ENCODE measurements at places on chromosomes 1 and 21.

- DNase-seq = no peak
Observed at GRCh38 chr1:61143821-61144424, 61.6 kb downstream of the NFIA start.

DNA sequence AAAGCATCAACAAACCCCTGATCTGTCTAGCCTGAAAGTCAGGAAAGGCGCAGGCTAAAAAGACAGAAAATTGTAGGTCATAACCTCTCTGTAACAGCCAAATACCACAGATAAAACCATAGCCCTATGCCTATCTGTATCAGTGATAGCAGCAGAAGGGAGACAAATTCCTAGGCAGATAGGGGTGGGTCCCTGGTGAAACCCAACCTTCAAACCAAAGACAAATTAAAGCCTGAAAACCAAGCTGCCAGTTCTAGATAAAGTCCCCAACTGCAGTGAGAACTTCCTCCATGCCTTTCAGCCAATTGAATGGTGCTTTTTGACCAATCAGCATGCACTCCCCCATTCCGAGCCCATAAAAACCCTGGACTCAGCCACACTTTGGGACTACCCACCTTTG lies 115.3 kb downstream of the NTPCR start:
- DNase-seq = no peak

DNA sequence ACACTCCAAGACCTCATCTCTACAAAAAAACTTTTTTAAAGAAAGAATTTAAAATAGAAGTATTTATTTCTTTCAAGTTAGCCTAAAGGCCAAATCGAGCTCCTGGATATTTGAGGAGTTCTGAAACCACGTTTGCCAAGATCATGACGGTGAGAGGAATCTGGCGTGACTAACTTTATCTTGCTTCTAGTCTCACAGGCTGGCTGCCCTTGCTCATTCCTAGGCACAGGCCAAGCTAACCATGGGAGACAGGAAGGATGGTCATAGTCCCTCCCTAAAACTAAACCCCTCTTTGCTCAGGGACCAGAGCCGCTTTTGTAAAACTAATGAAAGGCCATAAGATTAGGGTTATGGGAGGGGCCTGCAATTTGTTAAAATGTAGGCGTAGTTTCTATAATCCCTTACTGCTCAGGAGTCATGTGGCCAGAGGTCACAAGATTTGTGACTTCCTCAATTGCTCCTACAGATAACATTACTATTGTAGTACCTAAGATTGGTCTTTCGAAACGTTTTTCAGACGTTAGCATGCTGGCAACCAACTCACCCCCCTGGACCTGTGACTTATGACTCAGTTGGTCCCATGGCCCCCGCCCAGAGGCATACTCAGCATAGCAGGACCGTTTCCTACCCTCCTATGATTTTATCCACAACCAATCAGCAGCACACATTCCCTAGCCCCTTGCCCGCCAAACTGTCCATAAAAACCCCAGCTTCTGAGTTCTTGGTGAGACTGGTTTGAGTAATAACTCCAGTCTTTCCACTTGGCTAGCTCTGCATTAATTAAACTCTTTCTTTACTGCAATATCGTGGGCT lies 425.0 kb downstream of the SMYD3 start:
- no peak for DNase-seq

DNA sequence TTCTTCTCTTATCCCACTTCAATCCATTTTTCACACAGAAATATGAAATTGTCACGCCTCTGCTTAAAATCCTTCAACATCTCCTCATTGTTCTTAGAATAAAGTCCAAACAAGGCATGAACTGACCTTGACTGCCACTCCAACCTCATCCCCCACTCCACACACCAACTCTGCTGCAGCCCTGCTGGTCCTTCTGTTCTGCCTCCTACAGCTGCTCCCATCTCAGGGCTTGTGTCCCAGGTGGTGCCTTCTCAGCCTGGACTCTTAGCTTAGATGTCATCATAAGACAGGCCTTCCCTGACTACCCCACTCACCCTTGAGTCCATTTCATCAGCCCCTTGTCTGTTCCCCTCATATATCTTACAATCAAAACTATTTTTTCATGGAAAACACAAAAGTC lies 10.4 kb downstream of the TARBP1 start:
- DNase-seq = no peak

GRCh38 chr1:17419626-17420328 lies 19.7 kb downstream of the RCC2 start:
- peak; percentile 48 for DNase-seq

- no peak for DNase-seq
Observed at GRCh38 chr1:228899421-228899956, 164.2 kb downstream of the RHOU start.

DNA sequence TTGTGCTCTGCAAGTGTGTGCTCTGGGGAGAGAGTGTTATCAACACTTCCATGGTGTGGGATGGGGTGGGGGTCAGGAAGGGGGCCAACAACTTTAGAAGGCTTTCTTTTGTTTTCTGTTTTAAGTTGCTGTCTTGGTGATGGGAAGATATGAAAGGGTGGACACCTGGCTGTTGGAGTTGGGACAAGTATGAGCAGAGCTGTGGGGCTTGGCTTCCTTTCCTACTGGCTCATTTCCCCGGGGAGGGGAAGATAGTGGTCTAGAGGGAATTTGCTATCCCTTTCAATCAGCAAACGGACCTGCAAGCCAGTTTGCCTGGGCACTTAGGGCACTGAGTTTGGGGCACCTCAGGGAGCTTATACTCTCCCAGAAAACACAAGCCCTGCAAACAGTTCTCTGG lies 19.2 kb downstream of the IER5 start:
- no peak for DNase-seq

DNA sequence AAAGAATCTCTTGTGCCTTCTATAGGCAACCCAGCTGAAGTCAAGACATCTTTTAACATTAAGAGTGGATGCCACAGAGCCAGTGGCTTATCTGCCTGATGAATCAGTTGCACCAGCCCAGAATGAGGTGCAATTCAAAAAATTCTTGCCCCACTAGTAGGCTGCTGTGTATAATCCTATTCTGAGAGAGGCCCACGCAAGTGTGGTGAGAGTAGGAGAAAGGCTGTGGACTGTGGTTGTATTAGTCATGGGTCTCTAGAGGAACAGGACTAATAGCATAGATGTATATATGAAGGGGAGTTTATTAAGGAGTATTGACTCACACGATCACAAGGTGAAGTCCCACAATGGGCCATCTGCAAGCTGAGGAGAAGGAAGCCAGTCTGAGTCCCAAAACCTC lies 216.4 kb downstream of the LTN1 start:
- DNase-seq = peak; percentile 75

DNA sequence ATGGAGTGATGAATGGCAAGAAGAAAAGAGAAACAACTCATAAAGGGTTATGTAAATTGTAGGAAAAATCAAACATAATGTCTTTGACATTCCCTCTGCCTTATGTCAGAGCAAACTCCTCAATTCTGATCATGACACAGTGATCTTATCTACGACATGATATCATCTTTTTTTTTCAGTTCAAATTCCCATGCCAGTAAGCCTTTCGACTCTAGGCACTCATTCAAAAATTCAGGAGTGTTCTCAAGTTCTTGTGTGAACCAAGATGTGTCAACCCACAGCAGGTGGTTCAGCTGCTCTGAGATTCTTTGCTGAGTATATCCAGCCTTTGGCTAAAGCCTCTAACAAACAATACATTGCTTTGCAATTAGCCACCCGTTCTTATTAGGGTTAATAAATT lies 97.1 kb upstream of the ESRRG start:
- DNase-seq = no peak

DNA sequence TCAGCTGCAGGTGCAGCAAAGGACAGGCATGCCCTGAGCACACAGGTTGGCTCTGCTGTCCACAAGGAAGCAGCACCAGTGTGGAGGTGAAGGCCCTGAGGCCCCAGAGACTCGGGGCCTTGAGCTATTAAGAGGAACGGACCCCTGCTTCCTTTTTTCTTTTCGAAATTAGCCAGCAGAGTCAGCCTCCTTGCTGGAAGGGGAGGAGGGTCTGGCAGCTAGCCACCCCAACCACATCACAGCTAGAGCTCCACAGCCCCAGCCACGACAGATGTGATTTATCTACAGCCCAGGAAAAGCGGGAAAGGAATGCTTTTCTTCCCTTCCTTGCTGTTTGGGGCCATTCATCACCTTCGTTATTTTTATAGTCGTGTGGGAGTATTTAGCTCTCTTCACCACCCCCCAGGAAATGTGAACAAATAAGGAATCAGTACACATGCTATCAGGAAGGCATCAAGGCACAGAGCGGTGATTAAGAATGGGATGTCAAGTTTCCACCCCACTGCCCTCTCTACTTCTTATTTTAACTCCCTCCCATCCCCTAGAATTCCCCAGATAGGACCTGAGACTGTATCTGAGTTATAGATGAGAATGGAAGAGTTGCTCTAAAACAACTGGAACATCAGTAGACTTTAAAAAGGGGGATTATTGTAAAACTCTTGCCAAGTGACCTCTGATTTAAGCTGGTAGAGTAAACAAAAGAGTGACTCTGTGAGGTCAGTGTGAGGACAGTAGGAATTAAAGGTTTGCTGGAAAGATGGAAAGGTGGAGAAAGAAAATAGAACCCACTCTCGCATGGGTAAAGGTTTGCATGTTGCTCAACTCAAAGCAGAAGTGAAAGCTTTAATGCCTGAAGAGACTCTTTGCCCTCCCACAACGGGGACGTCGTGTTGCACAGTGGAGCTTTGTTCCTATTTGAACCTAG lies 224.7 kb upstream of the GJB5 start:
- DNase-seq = no peak

DNA sequence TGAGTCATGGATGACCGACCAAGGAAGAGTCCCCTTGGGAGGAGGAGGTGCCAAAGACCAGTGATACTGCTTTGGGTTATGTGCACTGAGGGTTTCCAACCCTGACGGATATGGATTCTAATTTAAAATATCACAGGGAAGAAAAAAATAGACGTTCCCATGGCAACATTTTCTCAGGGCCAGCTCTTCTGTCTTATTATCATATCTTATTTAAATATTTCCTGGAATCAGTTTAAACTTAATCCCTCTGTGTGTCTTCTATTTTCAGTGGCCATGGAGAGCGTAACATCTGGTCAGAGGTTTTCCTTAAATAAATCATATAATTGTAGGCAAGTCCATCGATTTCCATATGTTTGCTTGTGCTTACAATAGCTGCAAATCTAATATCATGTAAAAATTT lies 205.4 kb upstream of the FMN2 start:
- no peak for DNase-seq

DNA sequence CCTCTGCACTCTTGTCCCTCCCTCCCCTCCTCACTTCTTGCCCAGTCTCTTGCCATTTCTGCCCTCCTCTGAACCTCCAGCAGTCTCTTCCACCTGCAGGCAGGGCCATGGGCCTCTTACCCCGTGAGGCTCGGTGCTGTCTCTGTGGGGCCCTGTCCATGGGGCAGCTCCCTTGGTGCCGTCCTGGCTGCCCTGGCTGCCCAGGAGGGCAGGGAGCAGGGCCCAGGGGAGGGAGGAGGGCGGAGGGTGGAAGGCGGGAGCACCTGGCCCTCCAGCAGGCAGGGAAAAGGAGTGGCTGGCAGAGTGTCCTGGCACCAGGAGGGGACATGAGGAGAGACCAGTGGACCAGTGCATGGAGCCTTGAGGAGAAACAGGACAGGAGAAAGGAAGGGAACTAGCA lies at the start of gene RORC:
TSS of gene RORC (minus strand) at position 198 of the 400 bp plus-strand sequence. CDS start at position 160, 38 bp downstream.
- DNase-seq = no peak

- peak; percentile 84 for DNase-seq
Observed at GRCh38 chr21:34367320-34367935, 3.6 kb downstream of the KCNE2 start.

- DNase-seq = no peak
Observed at GRCh38 chr1:2382621-2383361, 8.6 kb downstream of the MORN1 start.

GRCh38 chr1:29271724-29272123 lies 35.4 kb downstream of the PTPRU start:
- peak; percentile 86 for DNase-seq
